Left renal pelvis (tissue), 4 donors: ENCODE measurements at places on chromosomes 3 and 15.

DNA sequence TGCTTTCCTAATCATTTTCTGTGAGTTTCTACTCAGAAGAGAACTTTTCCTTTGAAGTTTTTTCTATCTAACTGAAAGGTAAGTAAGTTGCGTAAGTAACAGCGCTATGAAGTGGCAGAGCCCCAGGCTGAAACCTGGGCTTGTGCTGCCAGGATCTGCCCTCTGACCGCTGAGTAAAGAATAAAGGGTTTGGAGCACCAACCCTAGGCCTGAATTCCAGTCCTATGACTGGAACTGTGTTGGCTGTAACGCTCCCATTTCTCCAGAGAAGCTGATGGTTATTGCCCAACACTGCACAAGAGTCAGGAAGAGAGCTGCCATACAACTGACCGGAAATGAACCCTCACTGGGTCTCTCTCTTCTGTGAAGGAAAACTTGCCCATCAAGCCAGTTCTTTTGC lies 87.0 kb downstream of the FOXB1 start:
- DNase-seq, result no peak

DNA sequence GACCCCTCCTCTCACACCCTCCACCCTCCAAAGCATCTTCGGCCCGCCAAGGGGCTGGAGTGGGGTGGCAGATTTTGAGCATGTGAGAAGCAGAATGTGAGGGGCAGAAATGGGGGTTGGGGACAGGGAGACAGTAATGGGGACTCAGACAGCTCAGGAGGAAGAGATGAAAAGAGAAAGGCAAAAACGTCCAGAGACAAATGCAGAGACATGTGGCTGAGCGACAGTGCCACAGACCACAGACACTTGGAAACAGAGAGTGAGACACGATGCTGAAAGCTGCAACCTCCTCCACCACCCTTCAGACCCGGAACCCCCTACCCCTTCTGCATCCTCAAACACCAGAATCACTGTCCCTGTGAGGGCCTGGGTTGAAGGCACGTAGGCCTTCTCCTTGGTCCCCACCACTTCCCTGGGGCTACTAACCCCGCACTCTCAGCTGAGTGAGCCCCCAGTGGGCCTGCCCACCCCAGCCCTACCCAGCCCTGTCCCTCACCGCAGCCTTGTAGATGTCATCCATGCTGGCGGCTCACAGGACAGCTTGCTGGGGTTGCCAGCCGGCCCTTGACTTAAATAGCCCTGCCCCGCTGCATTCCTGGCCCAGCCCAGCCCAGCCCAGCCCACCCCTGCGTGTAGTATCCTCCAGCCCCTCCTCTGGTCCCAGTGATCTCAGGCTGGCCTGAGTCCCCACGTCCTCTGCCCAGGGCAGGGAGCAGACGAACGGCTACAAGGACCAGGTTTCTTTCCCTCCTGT lies at the start of gene TNNC1:
Gene TNNC1 (minus strand): TSS at position 546 of the 754 bp plus-strand sequence. CDS start 26 bp downstream, at position 520.
- DNase-seq, result no peak

- no peak for DNase-seq
Measured at GRCh38 chr3:99842826-99843589, 25.3 kb downstream of the CMSS1 start.

GRCh38 chr3:159910991-159911663 lies 77.5 kb upstream of the IL12A start:
- no peak for DNase-seq

GRCh38 chr3:29410660-29411405 lies 130.0 kb downstream of the RBMS3 start:
- DNase-seq, result no peak

DNA sequence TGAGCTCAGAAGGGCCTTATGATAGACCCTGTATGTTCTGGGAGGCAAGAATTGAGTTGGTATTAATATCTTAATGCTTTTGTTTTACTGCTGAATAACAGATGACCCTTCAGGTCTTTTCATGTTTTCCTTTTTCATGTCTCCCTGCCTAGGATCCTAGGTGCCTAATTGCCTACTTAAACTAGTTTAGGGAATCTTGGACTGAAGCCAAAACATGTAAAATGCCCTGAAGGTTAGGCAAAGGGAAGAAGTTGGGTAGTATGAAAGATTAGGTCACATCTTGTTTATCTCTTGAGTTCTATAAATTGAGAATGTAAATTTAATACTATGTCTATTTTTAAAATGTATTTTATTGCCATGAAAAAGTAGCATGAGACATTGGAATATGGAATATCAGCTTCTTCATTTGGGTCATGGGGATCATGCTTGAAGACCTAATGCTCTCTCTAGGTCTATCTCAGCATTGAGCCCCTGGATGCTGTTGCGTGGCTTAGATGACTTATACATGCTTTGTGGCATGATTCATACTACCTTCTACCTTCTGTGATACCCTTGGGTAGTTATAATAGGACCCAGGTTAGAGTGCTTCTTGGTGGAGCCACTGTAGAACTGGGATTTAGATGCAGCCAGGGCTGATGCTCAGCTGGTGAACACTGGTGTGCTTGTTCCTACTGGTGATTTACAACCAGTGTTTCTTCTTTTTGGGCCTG lies 26.4 kb downstream of the RBM6 start:
- DNase-seq, result no peak

DNA sequence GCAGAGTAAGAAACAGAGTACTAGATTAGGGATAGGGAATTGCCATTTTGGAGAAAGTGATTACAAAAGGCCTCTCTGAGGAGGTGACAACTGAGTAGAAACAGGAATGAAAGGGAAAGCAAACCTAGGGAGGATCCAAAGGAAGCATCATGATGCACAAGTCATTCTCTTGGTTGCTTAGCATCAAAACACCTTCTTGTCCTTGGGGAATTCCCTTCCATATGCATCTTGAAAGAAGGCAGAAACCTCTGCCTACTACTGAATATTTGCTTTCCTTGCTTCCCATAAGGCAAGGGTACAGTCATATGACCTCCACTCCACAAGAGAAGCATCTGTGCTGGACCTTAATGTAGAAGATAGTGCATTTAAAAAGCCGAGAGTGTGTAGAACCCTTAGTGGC lies 24.1 kb downstream of the GABPB1 start:
- DNase-seq, result no peak

GRCh38 chr3:44146073-44146472 lies 95.6 kb upstream of the TOPAZ1 start:
- DNase-seq, result no peak

GRCh38 chr15:77475898-77476297 lies 55.2 kb downstream of the HMG20A start:
- DNase-seq, result no peak

GRCh38 chr3:192919901-192920300 lies 2.2 kb upstream of the MB21D2 start:
- no peak for DNase-seq

GRCh38 chr3:116886202-116886893 lies 176.8 kb downstream of the TUSC7 start:
- DNase-seq, result no peak

GRCh38 chr3:173529062-173529711 lies 131.6 kb downstream of the NLGN1 start:
- DNase-seq, result no peak

DNA sequence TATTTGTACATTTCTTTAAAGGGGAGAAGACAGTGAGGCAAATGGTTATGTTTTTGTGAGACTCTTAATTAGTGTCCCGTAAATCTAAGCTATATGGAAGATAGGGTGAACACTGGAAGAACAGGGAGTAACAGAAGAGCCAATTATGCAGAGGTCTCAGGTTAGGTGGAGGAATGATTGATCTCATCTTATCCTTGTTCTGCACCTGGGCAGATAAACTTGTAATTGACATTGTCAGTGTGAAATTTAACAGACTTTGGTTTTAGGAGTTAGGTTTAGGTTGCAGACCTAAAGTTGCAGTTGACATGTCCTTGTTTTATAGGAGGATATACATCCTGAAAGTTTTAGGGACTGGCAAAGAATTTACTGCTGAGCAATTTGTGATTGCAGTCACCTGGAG lies 3.1 kb upstream of the TWF2 start:
- no peak for DNase-seq

DNA sequence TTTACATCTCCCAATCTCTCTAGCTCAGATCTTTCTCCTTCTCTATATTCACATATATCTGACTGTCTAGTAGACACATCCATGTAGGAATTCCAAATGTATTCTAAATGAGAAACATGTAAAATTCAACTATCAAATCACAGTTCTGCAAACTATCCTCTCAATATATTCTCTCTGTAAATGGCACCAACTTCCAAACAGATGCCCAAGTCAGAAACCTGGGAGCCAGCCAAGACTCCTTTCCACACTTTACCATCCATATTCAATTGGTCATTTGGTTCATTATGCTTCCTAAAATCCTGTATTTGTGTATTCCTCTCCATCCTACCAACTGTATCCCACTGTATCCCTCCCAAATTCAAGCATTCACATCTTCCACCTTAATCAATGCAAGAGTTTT lies 53.0 kb upstream of the INO80 start:
- no peak for DNase-seq

DNA sequence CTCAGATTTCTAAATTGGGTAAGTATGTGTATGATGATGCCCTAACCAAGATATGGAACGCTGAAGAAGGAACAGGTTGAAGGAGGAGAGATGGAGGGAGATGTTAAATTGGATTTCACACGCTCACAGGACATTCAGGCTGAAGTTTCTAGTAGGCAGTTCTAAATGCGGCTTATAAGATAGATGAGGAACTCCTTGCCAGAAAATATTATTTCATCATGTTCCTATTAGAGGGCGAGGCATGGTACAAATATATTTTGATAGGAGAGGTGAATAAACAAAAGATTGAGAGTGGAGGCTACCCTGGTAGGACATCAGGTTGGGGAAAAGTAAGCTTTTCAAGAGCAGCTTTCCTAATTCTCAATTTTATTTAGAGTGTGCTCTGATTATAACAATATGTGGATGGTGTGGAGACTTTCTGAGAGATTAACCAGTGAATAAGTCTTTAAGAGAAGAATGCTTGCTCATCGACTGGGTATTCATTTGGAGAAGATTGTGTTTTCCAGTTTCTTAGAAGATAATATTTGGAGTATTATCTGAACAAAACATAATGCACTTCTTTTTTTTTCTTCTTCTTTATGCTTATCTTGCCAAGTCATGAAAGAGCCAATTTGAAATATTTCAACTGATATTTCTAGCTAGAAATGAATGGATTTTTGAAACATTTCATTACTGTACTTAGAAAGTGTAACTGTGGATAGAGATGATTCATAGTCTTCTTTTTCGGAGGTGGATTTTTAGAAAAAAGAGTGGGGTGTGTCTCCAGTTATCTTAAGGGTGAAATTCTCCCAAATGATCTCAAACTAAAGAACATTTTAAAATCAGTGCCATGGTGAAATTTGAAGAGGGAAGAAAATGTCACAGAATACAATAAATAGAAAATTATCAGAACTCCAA lies 88.5 kb downstream of the B3GALNT1 start:
- no peak for DNase-seq

DNA sequence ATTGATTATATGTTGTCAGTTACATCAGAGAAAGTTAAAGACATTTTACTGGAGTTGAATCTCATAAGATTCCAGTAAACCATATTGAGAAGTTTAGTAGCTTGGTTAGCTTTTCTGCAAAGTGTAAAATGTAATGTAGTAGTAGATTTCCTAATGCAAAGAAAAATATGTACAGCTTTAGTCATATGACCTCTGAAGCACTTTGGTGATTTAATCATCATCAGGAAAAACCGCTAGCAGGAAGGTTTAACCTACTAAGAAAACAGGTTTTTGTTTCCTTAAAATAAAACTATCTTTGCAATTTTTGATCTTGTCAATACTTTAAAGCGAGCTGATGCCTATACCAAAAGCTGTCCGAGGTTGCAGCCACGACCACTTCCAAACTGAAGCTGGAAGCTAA lies 364.6 kb upstream of the ZNF385D start:
- DNase-seq, result no peak

- no peak for DNase-seq
Measured at GRCh38 chr3:127141921-127142730, 50.8 kb upstream of the PRR23E start.

DNA sequence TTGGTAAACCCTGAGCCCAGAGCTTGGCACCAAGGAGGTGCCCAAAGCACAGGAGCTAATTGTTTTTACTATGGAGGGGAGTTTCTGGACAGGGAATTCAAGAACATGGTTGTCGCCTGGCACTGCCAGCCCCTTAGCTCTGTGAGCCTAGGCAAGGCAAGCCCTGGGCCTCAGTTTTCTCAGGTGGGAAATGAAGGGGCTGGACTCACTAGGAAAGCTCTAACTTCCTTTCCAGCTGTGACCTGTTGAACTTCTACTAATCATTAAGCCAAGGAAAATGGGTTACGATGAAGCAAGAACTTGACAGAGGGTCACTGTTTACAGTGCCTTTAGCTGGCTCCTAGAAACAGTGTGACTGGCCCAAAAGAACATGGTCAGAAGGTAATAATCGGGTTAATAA lies 277.2 kb downstream of the SHQ1 start:
- DNase-seq, result no peak

DNA sequence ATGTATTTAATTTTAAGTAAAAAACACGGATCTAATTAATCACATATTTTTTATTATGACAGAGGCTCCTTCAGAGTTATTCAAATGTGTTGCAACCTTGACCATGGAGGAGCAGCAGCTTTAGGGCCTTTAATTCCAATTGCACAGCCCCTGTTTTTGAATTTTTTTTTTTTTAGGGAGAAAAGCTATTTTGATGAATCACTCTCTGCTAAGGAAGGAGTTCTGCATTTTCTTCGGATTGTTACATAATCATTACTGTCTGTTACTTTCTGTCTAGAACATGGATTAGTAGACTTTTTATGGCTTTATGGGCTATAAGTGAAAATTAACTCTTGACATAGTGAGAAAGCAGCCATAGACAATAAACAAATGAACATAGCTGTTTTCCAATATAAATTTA lies 90.8 kb downstream of the MCTP2 start:
- no peak for DNase-seq
